ENCODE measurements at places on chromosomes 6 and 20.

DNA sequence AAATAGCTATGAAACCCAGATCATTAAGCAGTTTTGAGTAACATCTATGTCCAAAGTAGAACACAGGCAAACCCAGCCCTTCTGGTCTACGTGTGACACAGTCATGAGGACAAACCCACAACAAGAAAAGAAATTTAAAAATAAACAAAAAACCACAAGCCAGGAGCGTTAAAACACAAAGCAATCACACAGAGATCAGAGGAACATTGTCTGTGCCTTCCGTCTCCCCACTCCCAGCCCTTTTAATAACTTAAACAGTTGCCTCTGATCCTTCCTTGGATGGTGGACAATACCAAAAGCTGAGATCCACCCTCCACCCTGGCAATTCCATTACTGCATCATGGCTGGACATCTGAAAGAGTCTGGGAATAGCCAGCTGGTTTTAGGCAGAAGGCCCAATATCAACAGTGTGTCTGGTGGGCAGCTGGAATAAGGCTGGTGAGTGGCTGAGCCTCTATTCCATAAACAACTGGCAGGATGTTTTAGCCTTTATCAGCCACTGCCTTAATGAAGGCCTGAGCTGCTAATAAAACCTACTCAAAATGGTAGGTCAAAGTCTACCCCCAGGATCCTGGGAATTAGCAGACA is 15.7 kb upstream of the LAMA4 start:
- DNase-seq: no peak

DNA sequence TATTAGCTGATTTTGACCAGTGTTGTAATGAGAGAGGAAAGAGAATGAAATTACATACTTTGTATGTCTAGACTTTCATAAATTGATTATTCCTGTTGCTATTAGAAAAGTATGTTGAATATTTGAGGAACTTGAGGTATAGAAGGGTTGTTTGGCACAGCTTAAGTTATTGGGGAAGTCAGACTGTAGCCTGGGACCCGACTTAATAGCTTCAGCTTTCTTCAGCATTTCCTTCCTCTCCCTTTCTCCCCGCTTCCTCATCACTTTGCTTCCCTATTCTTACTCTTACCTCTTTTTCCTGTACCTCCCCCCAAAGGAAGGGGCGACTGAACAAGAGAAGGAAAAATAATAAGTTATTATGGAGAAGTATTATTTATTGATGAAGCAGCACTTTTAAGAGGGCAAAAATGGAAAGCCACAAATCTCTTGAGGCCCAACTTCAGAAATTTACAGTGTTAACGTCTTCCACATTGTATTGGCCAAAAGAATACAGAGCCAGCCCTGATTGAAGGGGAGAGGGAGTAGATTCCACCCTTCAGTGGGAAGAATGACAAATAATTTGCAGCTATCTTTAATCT is 7.4 kb downstream of the SENP6 start:
- no peak for DNase-seq

DNA sequence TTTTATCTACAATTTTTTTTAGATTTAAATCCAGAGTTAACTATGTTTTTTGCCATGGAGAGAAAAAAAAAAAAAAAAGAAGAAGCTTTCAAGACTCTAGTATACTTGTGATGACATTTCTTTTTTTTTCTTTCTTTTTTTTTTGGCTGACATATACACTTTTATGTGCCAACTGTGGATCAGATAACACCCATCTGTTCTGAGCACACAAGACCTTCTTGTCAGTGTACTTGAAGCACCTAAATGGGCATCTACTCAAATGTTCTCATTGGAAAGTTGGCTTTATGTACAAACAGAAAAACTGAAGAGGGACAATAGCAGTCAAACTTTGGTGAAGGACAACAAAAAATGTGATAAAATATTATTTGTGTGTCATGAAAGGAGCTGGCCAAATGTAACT is 904.5 kb downstream of the GRIK2 start:
- no peak for DNase-seq

GRCh38 chr6:90209527-90209926 is 87.1 kb downstream of the BACH2 start:
- no peak for DNase-seq

DNA sequence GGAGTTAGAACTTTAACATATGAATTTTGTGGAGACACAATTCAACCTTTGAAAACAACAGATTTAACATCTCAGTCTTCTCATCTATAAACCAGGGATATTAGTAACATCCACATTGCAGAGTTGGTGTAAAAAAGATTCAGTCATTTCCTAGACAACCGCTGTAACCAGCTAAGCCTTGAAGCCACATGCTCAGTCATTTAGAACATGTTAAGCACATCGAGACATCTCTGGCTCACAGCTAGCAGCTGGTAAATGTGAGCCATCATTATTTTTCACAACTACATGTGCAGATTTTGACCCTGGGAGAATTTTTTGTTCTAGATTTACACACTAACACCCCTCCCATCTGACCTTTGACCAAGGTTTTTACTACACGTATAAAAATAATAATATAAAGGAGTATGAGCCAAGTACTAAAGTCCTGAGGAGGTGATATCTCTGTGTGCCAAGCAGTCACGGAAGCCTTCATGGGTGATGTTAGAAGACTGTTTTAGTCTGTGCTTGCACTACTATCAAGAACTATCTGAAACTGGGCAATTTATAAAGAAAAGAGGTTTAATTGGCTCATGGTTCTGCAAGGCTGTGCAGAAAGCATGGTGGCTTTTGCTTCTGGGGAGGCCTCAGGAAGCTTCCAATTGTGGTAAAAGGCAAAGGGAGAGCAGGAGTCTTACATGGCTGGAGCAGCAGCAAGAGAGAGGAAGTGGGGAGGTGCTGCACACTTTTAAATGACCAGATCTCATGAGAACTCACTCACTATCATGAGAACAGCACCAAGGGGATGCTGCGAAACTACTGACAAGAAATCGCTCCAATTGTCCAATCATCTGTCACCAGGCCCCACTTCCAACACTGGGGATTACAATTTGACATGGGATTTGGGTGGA is 48.7 kb upstream of the IL20RA start:
- DNase-seq: no peak

GRCh38 chr6:72977114-72977513 is 248.2 kb downstream of the KHDC1L start:
- no peak for DNase-seq

- DNase-seq: peak; percentile 65
Measured at GRCh38 chr20:34708621-34709043, 4.5 kb downstream of the TP53INP2 start.

GRCh38 chr20:61932199-61932592 is 133.5 kb downstream of the TAF4 start:
- no peak for DNase-seq

DNA sequence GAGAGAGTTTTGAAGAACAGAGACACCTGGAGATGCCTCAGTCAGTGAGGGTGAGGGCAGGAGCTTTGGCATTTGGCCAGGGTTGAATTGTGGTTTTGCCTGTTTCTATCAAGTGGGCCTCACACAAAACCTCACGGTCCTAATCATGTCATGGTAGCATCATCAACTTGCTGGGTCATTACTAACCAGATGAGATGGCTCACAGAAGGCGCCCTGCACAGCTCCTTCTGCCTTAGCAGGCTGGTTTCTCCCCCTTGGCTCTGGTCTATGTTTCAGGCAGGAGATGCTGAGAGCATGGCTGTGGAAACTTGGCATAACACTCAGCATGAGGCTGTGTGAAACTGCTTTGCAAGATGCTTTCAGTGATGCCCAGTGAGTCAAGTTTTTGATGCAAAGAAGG is 99.3 kb downstream of the LRRC1 start:
- peak; percentile 1 for DNase-seq

DNA sequence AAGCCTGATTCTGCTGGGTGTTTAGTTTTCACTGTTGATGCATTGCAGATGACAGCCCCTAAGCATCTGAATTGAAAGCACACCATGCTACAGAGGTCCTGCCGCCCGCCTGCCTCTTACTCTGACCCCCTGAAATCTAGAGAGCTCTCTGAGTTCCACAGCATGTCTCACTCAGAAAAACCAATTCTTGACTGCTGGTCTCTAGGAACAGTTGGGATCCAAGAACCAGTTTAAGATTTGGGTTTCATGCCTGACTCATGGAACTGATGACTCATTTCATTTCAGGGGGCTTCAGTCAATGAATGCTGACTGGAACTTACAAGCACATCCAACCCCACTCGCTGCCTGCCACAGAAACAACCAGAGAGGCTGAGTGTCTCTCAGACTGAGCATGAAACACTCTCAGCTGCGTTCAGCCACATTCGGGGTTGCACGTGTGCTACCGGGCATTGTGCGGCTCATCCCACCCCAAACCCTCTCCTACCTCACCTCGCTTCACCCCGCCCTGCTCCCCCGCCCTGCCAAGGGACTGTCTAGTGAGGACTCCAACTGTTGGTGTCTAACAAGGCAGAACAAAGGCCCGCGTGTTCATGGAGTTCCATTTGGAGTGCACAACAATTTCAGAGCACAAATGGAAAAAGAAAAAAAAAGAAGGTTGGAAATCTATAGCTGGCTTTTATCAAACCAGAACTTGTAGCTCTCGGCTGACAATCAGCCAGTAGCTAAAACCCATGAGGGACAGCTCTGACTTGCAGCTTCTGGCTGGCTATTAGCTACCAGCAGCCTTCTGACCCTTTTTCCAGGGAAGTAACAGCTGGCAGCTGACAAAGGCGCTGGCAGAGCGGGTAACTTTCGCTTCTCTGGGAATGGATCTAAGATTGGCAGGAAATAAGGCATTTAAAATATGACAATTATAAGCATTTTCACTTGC is 20.0 kb upstream of the TRAF3IP2 start:
- DNase-seq: no peak

- no peak for DNase-seq
Measured at GRCh38 chr20:39988991-39989390, 700.0 kb downstream of the MAFB start.

DNA sequence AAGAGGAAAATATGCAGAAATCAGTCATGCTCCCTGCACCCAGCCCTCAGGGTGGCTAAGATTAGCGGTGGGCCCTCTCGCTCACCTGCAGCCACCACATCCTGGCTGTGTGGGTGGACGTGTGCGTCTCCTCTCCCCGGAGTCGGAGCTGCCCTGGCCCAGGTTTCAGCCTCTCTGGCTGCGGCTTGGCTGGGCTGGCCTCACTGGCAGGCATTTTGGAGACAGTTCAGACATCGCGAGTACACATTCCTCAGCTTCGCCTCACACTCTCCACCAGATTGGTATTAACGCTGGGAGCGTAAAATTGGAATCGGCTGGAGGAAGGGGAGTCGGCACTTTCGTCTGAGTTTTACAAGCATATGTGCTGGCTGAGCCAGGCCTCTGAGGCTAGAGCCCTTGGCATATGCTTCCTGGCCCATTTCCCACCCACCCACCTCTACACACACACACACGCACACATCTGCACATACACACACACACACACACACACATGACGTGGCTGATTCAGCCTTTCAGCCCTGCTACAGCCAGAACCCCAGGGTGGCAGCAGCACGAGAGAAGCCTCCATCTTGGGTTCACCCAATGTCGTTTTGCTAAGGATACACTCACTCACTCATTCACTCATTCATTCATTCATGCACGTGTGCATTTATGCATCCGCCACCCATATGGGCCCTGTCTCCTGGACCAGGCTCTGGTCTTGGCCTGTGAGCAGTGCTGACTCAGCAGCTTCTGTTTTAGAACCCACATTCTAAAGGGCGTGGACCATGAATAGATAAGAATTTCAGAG is 42.9 kb downstream of the BCAS4 start:
- no peak for DNase-seq

DNA sequence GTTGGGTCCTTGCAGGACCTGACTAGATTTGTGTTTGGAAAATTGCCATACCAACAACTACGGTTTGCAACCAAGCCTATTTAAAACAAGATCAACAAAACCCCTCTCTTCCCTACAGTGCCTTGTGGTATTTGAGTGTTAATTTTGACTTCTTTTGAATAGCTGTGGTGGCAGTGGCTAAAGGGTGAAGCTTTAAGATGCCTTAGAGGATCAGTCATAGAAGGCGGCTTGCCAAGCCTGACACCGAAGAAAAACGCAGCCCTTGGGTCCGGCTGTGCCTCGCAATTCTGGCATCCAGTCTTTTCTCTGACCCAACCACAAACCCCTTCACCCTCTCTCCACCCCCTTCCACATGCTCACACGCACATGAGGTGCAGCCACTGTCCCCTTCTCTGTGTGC is 32.6 kb downstream of the BMP6 start:
- no peak for DNase-seq

DNA sequence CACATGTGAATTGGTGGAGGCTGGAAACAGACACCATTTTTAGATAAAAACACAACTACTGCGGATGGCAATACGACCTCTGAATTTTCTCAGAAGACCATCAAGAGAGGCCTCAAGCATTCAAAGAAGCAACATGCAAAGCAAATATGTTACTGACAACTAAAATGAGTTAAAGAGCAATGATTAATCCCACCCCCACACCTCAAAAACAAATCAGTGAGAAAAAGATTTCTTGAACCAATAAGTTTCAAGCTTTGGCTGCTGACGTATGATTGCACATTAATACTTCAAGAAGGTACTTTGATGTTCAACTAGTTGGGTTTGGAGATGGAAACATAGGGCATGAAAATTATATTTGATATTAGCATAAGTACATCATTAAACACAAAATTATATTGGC is 982 bp downstream of the MMUT start:
- peak; percentile 19 for DNase-seq

GRCh38 chr6:30820193-30820592 is 64.1 kb upstream of the DDR1 start:
- no peak for DNase-seq

GRCh38 chr6:72175916-72176315 is 289.6 kb downstream of the RIMS1 start:
- DNase-seq: no peak

DNA sequence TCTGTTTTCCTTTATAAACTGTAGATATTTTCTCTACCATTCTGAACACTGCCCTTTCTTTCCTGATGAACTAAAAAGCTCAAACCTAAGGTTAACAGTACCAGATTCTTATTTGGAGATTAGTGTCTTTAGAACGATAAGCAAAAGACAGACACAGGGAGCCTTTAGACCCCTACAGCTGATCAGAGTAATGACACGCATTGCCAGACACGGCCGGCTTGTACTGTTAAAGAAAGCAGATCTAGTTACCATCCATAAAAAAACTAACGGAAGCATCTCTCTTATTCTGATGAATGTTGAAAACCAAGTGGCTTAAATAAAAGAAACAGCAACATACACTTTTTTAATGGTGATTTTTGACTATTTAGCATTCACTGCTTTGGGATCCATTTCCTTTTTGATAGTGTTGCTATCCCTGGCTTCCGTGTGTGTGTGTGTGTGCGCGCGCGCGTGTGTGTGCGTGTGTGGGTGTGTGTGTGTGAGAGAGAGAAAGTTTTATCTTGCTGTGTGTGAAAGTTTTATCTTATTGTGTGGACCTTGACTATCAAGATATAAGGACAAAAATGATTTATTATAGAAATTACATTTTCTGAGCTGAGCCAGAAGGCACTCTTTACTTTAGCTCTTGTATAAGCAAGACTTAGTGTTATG is 95.6 kb upstream of the SLC35B3 start:
- DNase-seq: no peak

GRCh38 chr6:64034291-64034690 is 398.7 kb downstream of the PHF3 start:
- DNase-seq: no peak
